Muscle of leg (tissue), 16 donors: ENCODE measurements at places on chromosomes 1 and 21. TPM values are rescaled to one million over a fixed set of nuclear protein-coding genes. Genes with fewer than 3 reads are reported as not detected.

C1orf53 gene
- 2.5 TPM for polyA plus RNA-seq

GRCh38 chr1:54364582-54364981, 41.6 kb downstream of the SSBP3 start:
- DNase-seq, result no peak

GRCh38 chr1:245657371-245657770, 502.6 kb downstream of the KIF26B start:
- DNase-seq, result no peak

DNA sequence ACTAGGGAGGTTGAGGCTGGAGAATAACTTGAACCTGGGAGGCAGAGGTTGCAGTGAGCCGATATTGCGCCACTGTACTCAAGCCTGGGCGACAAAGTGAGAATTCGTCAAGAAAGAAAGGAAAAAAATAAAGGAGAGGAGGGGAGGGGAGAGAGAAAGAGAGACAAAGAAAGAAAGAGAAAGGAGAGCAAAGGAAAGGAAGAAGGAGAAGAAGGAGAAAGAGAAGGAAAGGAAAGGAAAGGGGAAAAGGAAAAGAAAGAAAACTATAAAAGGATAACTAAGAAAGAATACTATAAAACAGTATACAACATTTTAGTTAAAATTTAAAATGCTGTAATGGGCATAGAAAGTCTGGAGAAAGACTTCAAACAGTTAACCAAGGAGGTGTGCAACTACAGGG, 33.6 kb downstream of the EIF4G3 start:
- no peak for DNase-seq

- peak; percentile 98 for DNase-seq
These were observed 6.4 kb downstream of the RHOC start for GRCh38 chr1:112700290-112701226.

PDE4B gene
- 16.1 TPM for polyA plus RNA-seq

- DNase-seq, result no peak
These were observed 21.7 kb downstream of the GLRX2 start for GRCh38 chr1:193083365-193084088.

- no peak for DNase-seq
These were observed 35.9 kb upstream of the SAMSN1 start for GRCh38 chr21:14581902-14582457.

DNA sequence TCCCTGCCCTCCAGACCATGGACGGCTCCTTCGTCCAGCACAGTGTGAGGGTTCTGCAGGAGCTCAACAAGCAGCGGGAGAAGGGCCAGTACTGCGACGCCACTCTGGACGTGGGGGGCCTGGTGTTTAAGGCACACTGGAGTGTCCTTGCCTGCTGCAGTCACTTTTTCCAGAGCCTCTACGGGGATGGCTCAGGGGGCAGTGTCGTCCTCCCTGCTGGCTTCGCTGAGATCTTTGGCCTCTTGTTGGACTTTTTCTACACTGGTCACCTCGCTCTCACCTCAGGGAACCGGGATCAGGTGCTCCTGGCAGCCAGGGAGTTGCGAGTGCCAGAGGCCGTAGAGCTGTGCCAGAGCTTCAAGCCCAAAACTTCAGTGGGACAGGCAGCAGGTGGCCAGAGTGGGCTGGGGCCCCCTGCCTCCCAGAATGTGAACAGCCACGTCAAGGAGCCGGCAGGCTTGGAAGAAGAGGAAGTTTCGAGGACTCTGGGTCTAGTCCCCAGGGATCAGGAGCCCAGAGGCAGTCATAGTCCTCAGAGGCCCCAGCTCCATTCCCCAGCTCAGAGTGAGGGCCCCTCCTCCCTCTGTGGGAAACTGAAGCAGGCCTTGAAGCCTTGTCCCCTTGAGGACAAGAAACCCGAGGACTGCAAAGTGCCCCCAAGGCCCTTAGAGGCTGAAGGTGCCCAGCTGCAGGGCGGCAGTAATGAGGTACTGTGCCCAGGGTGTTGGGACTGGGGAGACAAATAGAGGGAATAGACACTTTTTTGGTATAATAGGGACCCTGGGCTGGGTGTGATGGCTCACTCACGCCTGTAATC, 1.0 kb downstream of the ZBTB48 start:
- DNase-seq, result no peak

DNA sequence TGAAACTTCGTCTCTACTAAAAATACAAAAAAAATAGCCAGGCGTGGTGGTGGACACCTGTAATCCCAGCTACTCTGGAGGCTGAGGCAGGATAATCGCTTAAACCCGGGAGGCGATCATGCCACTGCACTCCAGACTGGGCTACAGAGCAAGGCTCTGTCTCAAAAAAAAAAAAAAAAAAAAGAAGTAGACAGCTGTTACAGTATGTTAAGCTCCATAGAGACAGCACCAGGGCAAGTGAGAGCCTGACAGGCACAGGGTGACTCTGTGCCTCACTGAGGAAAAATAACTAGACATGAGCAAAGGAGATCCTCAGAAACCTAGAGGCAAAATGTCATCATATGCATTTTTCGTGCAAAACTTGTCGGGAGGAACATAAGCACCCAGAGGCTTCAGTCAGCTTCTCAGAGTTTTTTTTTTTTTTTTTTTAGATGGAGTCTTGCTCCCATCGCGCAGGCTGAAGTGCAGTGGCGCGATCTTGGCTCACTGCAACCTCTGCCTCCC, 9.0 kb upstream of the PRDX1 start:
- DNase-seq, result no peak

SYPL2 gene
- 104 TPM for polyA plus RNA-seq

NBPF10 gene
- 1.4 TPM for polyA plus RNA-seq

GRCh38 chr1:61353797-61354406, 271.5 kb downstream of the NFIA start:
- no peak for DNase-seq

PRSS38 gene
- polyA plus RNA-seq, result not detected

MSH4 gene
- polyA plus RNA-seq, result 0.36 TPM

DNA sequence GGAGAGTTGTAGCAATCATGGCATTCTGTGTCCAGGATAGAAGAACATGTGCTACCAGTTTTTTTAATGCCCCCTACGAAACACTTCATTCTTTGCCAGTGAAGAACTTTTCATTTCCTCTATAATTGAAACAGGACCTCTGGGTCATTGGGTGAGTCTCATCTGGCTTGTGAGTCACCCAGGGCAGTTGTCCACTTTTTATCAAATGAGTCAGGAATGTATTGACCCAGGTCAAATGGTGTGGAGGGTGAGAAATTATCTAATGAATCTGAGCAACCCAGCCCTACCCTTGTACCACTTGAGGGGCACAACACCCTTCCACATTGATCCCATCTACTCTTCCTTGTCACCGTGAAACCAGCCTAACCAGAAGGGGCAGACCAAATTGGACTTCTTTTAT, 417.3 kb upstream of the PROX1 start:
- DNase-seq, result no peak

FCRL3 gene
- not detected for polyA plus RNA-seq

- DNase-seq, result peak; percentile 90
These were observed 56.9 kb downstream of the EIF2B3 start for GRCh38 chr1:44929531-44929930.

HPDL gene
- polyA plus RNA-seq, result 2.0 TPM

DNA sequence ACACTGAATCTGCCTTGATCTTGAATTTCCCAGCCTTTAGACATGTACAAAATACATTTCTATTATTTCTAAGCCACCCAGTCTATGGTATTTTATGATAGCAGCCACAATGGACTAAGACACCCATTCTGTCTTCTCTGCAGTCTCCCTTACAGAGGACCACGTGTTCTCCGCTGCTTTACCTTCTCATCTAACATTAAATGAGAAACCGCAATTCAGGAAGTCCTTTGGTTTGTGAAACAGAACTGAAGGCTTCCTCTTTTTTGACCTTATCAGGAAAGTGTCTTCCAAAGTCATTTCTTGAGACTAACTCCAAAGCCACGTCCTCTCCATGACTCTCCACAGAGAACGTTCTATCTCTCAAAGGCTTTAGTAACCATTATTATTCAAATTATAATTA, 560.1 kb downstream of the OMA1 start:
- DNase-seq, result peak; percentile 1

DNA sequence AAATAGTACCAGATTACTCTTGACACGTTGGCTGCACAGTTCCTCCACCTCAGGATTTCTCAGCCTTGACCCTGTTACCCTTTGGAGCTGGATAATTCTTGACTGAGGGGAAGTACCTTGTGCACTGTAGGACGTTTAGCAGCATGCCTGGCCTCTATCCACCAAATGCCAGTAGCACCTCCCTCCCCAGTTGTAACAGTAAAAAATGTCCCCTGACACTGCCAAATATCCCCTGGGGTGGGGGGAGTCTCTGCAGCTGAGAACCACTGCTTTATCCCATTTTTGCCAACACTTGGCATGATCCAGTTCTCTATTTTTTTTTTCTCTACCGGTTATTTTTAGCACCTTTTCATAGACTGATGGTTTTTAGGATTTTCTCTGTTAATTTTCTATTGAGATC, 34.0 kb downstream of the C1orf198 start:
- no peak for DNase-seq
